ENCODE measurements at places on chromosomes 16 and 17.

- no peak for DNase-seq
These were observed 3.2 kb upstream of the GP1BA start for GRCh38 chr17:4928881-4929280.

- DNase-seq = no peak
These were observed 35.7 kb upstream of the DYNLL2 start for GRCh38 chr17:58047376-58048150.

DNA sequence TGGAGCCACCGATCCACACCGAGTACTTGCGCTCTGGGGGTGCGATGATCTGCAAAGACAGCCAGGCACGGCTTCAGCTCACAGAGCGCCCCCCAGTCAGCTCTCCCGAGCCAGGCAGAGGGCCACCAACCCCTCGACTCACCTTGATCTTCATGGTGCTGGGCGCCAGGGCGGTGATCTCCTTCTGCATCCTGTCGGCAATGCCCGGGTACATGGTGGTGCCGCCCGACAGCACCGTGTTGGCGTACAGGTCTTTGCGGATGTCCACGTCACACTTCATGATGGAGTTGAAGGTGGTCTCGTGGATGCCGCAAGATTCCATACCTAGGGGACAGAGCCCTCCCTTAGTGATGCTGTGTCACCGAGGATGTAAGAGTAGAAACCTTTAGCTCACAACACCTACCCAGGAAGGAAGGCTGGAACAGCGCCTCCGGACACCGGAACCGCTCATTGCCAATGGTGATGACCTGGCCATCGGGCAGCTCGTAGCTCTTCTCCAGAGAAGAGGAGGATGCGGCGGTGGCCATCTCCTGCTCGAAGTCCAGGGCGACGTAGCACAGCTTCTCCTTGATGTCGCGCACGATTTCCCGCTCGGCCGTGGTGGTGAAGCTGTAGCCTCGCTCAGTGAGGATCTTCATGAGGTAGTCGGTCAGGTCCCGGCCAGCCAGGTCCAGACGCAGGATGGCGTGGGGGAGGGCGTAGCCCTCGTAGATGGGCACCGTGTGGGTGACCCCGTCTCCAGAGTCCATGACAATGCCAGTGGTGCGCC lies 1.6 kb downstream of the ACTG1 start:
- no peak for DNase-seq

DNA sequence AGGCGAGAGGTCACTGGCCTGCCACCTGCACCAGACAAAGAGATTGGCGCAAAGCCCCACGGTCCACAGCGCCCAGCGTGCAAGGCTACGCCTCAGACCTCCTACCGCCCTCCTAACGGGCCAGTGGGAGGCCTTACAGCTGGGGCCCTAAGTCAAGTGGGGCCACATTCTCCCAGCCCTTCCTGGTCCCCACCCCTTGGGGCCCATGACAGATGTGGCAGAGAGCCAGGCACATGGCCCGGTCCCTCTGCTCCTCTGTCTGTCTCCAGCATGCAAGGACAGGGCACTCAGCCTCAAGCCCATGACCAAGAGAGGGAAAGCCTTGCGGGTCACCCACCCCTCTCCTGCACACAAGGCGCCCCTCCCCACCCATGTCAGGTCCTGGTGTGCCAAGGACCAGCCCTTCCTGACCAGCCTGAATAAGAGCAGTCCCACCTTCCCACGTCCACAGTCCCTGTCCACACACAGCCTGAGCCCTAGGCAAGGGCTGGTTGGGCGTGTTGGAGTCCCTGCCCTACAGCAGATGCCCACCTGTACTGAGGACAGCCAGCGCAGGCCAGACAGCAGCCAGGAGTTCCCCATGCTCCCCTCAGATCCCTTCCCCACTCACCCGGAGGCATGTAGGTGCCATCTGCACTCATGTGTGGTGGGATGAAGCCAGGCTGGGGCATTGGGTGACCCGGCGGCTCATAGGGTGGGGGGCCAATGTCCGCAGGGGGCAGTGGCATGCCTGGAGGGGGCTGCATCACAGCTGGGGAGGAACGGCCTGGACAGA lies 25.3 kb downstream of the CDIP1 start:
- no peak for DNase-seq

DNA sequence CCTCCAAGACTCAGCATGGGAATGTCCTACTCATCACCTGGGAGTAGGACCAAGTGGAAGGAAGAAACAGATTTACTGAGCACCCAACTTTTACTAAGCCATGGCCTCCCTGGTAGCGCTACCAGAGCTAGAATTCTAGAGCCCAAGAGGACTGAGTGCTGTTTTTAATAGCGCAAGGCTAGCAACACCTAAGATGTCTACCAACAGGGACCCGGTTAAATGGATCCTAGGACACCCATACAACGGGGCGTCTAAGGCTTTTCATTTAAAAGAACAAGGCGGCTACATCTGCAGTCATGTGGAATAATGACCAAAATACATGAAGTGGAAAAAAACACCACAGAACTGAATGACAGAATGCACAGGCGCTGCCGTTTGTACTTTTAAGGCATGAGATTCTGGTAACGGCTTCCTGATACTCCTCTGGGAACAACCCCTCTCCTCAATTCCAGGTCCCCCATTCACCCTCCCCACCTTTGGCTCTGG lies 5.1 kb downstream of the GGA2 start:
- DNase-seq = no peak

DNA sequence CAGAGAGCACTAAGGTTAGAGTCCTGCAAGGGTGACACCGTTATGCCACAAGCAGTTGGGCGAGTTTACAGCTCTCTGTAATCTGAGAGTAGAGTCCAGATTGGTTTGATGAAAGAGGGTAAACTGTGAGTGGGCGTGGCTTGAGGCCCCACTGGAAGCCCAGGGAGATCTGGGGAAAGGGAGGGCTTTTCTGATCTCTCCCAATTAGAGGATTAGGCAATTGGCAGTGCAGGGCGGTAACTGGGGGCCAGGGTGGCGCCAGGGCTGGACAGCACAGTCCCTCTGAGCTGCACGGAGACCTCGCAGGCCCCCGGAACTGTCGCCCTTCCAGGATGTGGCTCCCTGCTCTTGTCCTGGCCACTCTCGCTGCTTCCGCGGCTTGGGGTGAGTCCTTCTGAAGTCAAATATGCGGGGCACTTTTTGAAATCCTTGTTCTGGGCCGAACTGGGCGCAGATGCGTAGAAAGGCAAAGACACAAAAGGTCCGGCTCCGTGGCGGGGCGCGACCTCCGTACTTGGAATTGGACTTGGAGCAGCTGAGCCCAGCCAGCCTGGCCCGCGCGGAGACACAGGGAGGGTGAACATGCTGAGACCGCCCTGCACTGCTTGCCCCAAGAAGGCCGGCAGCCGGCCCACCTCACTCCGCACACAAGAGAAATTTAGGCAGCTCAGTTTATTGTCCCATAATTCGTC lies 72.4 kb downstream of the CES1 start:
- DNase-seq = no peak

- DNase-seq = no peak
These were observed 4.1 kb upstream of the SALL1 start for GRCh38 chr16:51155199-51155607.

- DNase-seq = no peak
These were observed 251.6 kb downstream of the C16orf95 start for GRCh38 chr16:87065446-87066132.

DNA sequence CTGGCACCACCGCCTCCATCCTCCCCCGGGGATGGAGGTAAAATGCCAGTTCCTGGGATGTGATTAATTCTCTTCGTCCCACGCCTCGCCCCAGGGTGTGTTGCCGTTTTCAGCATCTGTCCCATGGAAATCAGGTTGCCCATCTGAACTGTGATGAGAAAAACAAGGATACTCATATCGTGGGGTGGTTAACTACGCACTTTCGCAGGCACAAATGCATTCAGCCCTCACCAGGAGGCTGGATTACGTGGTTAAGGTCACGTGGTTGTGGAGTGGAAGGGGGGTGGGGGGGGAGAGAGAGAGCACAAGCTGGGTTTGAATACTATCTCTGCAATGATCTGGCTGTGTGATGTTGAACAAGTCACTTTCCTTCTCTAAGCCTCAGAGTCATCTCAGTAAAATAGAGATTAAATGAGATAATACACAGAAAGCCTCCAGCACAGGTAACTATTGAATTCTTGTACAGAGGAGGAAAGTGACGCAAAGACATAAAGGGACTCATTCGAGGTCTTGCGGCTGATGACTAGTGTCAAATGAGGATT lies 74.7 kb downstream of the BMERB1 start:
- no peak for DNase-seq

DNA sequence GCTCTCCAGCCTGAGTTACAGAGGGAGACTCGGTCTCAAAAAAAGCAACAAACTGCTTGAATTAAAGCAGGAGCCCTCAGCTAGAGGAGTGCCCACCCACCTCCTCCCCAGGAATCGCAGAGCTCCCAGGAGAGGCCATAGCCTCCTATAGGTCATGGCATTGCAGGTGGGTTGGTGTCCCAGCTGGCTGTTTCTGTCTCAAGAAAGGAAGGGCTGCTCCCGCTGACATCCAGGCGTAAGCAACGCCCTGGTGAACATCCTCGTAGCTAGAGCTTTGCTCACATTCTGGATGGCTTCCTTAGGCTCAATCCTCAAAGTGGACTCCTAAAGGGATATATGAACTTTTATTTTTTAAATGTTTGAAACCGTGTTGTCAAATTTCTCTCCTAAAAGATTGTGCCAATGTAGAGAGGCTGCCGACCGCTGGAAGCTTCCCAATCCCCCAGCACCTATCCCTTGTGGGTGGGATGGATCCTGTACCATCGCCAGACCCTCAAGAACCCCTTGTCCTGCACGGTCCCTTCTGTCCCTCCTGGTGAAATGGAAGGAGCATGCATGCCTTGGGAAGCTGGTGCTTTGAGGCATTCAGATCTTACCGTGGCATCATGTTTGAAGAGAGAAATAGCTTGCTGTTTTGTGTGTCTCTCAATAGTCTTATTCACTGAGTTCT lies 5.9 kb downstream of the NLRC5 start:
- DNase-seq = no peak

DNA sequence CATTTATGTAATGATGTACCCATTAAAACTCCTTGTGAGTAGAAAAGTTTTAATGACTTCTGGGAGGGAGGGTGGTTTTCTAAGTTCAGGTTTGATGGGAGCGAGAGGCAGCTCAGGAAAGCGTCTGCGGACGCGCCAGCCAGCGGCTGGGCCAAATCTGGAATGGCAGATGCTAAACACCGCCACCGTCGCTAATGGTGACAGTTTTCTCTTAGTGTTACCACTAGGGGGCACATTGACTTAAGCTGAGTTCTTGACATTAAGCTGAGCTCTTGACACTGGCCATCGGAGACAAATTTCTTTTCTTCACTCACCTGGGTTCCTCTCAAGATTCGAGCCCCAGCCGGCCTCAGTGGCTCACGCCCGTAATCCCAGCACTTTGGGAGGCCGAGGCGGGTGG lies 6.7 kb downstream of the TRPV1 start:
- no peak for DNase-seq

- no peak for DNase-seq
These were observed 30.4 kb downstream of the NME3 start for GRCh38 chr16:1740781-1741490.

- no peak for DNase-seq
These were observed 79.9 kb downstream of the ZNF18 start for GRCh38 chr17:11917415-11917814.

DNA sequence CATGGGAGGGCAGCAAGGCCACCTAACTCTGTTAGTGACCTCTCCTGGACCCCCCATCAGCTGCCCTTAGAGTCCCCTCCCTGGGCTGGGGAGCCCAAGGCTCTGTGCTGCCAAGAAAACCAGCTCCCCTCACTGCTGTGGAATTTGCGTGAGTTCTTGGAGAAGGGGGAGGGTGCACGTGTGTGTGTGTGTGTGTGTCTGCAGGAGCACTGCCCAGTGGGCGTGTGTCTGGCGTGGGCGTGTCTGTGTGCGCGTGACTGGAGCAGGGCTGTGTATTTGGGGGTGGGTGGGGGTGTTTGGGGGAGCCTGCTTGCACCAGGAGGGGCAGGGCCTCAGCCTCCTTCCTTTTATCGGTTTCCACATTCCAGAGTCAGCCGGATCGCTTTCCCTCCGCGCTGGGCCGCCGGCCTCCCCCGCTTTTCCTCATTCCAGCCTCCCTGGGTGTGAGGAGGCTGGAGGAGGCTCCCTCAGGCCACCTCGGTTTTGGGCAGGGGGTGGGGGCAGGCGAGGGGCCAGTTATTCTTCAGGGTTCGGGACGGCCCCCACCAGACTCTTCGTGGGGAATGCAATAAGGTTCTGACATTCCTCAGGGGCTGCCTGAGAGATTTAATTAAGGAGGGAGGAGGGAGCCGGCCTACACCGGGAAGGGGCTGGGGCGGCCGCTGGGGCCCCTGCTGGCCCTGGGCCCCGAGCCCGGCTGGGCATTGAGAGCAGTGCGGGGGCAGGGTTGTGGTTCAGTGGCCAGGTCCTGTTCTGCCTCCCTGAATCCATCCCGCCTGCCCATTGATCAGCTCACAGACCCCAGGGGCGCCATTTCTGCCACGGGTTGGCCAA lies 2.5 kb downstream of the VASN start:
- no peak for DNase-seq

DNA sequence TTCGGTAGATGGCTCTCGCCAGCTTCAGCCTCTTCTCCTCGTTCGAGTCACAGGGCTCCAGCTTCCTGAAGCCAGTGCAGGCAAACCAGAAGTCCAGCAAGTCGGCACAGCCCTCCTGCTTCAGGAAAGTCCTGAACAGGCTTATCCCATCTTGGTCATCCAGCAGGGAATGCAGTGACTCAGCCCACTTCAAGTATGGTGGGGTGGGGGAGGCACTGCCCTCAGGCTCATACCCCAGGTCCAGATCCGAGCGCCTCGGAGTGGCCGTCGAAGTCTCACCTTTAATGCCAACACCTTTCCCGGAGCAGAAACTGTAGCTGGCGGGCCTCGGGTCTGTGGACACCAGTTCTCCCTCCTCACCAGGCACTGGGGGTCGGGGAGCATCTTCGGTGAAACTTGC lies 5.9 kb downstream of the AXIN1 start:
- no peak for DNase-seq

GRCh38 chr17:66996926-66997325 lies 32.4 kb downstream of the CACNG4 start:
- no peak for DNase-seq

DNA sequence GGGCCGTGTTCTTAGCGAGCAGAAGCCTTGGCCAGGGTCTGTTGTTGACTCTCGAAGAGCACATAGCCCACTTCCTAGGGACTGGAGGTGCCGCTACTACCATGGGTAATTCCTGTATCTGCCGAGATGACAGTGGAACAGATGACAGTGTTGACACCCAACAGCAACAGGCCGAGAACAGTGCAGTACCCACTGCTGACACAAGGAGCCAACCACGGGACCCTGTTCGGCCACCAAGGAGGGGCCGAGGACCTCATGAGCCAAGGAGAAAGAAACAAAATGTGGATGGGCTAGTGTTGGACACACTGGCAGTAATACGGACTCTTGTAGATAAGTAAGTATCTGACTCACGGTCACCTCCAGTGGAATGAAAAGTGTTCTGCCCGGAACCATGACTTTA lies 18.5 kb downstream of the RSPRY1 start:
- no peak for DNase-seq

GRCh38 chr17:50799582-50799981 lies 32.3 kb upstream of the ANKRD40CL start:
- no peak for DNase-seq

All from stimulated activated CD8-positive, alpha-beta memory T cell treated with anti-CD3 and anti-CD28 coated beads, Interleukin-2, amount 100 ng/mL, for 1 hour (primary cell).